HCT116 (cell line): ENCODE measurements at places on chromosomes 5 and 9.

- no peak for DNase-seq
Observed at GRCh38 chr5:173962436-173962972, 26.5 kb upstream of the C5orf47 start.

GRCh38 chr5:2451100-2451499 is 300.4 kb downstream of the IRX2 start:
- no peak for DNase-seq

DNA sequence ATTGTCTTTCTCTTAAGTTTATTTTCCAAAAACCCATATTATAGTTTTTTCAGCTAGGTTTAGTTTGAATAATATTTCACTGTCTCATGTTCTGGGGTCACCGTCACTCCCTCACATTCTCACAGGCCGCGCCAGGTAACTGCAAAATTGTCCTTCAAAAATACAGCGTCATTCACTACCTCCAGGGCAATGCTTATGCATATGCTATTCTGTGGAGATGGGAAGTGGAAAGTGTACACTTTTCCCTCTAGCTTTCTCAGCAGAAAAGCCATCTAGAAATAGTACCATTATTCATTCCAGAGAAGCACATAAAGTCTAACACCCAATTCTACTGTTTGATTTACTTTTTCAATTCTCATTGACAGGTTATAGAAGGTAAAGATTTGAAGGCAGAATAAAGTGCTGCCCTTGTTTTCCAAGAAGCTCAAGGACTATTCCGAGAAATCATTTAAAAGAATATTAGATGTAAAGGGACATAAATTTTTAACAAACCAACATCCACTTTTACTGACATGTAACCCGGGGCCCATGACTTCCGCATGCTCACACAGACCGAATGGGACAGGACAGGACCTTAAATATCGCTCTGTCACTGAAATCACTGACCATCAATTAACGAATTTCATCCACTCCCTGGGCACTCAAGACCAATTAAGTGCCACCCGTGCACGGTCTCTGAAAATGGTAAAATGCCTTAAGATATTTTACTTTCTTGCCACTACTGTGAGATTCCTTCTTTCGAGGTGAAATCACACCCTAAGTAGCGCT is 720 bp downstream of the NUDT12 start:
- DNase-seq, result no peak

DNA sequence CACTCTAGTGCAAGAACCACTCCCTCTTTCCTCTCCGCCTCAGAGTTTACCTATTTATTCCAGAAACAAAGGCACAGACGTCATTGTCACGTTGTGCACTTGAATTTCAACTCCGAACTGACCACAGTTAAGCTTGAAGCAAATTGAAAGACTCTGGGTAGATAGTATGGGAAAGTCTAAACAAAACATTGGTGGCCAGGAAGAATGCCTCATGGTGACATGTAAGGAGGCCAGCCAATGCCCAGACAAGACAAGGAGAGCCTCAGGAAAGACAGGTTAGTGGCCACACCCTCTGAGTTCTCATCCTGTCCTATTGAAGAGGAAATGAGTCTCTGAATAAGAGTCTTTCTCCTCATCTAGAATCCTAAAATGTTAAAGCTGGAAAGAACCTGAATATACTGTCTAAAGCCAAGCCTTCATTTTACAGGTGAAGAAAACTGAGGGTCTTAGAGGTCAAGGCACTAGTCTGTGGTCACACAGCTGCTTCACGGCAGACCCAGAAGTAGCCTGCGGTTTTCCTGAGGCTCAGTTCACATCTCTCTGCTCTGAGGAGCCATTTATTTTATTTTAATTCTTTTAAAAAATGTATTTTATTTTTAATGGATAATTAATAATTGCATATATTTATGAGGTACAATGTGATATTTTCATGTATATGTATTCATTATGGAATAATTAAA is 30.2 kb downstream of the ZFAND5 start:
- no peak for DNase-seq
